Endothelial cell of umbilical vein (primary cell): ENCODE measurements at places on chromosomes 11 and 22. TPM values are rescaled to one million over a fixed set of nuclear protein-coding genes. Genes with fewer than 3 reads are reported as not detected.
A peak's percentile ranks its signal among the peaks of the same experiment; 100 is the strongest.

Gene CALCA
- not detected in 2 replicates for total RNA-seq

Gene FLRT1
- total RNA-seq = not detected in 2 replicates

Gene GLYAT
- not detected in 2 replicates for total RNA-seq

Gene CNTF
- total RNA-seq = 2.9 and 3.3 TPM in 2 replicates

Gene PTPRCAP
- 1.4 TPM in 1 of 2 replicates, not detected in the other for total RNA-seq

Gene RGL4
- total RNA-seq = not detected in 2 replicates

Gene TESMIN
- 3.1 and 6.1 TPM in 2 replicates for total RNA-seq

Gene NLRP10
- not detected in 2 replicates for total RNA-seq

DNA sequence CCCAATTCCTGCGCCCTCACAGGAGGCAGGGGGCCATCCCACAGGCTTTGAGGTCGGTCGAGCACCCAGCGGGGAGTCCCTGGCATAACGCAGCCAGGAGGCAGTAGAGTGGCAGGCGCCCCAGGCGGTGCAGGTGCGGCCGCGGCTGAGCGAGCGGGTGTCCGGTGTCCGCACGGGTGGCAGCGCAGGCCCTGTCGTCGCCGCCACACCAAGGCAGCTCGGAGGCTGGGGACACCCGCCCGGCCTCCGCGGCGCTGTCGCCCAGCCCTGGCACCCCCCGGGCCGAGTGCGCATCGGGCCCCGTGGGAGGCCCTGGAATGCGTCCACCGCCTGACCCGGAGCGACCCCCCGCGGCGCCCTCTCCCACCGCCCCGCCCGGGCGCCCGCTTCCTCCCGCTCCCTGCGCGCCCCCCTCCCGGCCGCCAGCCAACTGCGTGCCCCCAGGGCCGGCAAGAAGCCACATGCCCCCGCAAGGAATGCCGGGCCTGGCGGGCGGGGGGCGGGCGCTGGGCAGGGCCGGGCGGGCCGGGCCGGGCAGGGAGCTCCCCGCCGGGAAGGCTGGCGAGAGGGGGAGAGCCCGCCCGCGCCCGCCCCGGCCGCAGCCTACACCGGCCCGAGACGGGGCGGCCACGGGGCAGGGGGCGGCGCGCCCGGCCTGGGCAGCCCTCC lies 33.9 kb downstream of the PRDM11 start:
- peak; percentile 40 for DNase-seq

- no peak for DNase-seq
These were observed 1240.7 kb downstream of the FAM181B start for GRCh38 chr11:81492923-81493445.

- no peak for DNase-seq
These were observed 42.5 kb upstream of the SMIM38 start for GRCh38 chr11:69113226-69113625.

DNA sequence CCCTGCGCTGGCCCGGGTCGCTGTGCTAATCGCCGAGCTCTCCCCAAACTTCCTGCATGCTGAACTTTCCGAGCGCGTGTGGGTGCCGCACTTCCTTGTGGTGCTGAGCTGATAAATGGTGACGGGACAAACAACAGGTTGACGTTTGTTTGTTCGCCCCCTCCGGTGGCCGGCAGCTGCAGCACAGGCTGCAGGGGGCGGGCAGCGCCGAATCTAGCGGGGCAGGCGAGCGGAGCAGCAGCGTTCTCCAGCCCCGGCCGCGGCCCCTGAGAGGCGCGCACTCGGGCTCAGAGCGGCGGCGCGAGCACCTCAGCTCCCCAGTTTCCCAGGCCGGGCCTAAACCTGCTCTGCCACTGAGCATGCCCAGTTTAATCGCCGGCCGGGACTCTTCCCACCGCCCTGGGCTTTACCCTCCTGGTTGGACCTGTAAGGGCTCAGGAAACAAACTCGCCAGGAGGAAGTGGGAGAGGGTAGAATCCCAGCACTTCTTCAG lies at the start of gene PDGFD:
TSS of gene PDGFD (minus strand) at position 120 of the 493 bp plus-strand sequence.
- peak; percentile 89 for DNase-seq

DNA sequence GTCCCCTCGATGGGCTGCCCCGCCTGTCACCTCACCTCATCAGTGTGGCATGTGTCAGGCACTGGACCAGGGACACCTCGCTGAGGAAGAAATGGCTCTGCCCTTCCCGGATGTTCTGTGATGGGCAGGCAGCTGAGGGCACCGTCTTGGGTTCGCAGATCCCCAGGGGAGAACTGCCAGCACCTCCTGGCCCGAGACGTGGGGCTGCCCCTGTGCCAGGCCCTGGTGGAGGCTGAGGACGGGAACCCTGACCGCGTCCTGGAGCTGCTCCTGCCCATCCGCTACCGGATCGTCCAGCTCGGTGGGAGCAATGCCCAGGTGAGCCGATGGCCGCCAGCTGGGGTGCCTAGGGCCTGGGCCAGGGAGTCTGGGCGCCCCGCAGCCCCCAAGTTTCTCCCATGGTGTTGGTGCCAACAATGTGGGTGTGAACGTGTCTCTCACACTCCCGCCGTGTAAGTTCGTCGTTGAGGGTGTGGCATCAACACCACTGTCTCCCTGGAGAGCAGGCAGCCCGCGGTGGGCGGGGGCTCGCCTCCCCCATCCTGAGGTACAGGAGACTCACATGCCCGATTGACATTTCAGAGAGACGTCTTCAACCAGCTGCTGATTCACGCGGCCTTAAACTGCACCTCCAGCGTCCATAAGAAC lies 7.3 kb upstream of the GTSE1 start:
- no peak for DNase-seq

DNA sequence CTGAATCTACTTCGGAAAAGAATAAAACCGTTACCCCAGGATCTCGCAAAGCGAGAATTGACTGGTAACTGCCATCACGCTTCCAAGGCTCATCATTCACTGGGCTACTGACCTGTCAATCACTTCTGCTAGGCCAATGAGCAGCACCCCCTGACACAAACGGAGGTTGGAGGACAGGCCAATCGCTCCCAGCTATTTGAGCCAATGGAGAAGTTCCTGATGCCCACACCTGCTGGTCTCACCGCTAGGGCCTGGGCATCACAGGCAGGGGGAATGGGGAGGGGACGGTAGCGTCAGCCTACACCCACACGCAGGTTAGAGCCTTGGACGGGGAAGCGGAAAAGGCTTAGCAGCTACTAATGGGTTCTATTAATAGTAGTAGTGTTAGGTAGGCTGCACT lies 56.7 kb upstream of the CHST1 start:
- no peak for DNase-seq

DNA sequence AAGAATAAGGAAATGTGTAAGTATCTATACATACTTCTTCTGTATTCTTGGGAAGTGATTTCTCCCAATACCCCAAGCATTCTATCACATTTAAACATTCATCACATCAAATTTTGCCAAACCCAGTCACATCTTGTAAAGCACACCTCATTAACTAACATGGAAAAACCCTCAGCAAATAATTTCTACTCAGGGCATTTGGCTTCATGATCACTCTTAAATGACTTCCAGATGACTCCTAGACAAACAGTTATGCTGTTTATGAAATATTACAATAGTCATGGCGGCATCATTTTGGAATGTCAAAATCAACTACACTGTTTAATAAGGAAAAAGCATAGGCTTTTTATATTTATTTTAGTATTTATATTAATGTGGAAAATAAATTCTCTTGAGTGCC lies 47.3 kb upstream of the CCDC34 start:
- DNase-seq = no peak

DNA sequence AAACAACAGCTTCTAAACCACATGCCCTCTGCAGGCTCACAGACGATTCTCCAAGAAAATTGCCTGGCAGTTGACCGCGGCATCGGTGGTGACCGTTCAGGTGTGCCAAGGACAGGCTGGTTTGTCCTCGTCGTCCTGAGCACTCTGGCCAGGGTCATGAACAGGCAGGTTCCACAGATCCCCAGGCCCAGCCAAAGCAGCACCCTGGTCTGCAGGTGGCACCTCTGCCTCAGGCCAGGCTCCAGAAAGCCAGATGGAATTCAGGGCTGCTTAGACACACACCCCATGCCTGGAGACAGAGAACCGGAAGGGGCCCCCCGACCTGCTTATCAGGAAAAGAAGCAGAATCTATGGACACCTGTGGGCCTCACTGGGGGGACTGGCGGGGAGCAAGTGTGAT lies 338.7 kb downstream of the BRD1 start:
- DNase-seq = no peak

- DNase-seq = no peak
These were observed 112.0 kb downstream of the PLEKHA7 start for GRCh38 chr11:16902182-16902581.

DNA sequence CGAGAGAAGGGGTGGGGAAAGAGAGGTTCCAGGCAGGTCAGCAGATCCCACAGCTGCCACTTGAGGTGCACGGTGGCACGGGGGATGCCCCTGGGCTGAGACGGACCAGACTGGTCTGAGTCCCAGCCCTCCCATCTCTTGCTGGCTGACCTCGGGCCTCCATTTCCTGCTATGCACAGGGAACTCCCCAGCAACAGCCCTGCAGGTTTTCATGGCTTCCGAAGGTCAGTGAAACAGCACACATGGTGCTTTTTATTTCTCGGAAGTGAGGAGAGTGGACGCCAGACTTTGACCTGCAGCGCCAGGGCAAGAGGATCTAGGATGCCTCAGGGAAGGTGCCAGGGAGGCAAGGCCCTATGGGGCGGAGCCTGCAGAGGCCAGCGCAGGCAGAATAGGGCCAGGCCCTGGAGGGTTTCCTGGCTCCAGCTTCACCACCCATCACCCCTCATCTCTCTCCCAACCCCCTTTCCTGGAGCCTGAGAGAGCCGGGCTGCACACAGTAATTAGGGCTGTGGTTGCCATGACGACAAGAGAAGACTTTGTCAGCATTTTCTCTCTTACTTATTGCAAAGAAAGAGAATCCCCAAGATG lies 29.5 kb downstream of the SLC22A12 start:
- DNase-seq = peak; percentile 20

DNA sequence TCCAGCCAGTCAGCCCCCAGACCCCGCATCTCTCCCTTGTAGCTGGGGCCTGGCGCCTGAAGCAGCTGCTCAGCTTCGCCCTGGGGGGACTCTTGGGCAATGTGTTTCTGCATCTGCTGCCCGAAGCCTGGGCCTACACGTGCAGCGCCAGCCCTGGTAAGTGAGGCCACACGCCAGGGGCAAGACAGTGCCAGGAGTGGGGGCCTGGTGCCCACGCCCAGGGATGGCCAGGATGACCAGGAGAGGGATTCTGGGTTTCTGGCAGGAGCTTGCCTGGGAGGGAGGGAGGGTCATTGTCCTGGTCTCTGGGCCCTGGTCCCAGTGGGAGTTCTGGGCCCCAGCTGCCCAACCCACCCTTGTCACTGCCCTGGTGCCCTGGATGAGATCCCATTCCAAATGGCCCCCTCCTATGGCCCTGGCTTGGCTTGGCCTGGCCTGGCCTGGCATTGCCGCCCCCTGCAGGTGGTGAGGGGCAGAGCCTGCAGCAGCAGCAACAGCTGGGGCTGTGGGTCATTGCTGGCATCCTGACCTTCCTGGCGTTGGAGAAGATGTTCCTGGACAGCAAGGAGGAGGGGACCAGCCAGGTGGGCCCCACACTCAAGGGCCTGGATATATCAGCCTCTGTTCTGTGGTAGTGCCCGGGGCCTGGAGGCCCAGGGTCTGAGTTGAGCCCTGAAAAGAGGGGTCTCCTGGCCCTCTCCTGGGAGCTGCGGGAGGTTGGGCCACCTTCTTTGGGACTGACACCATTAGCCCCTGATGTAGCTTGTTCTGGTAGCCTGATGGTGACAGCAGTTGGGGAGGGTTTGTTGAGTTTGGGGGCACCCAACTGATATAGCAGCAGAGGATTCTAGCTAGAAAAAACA lies 3.7 kb downstream of the SLC39A13 start:
- no peak for DNase-seq

DNA sequence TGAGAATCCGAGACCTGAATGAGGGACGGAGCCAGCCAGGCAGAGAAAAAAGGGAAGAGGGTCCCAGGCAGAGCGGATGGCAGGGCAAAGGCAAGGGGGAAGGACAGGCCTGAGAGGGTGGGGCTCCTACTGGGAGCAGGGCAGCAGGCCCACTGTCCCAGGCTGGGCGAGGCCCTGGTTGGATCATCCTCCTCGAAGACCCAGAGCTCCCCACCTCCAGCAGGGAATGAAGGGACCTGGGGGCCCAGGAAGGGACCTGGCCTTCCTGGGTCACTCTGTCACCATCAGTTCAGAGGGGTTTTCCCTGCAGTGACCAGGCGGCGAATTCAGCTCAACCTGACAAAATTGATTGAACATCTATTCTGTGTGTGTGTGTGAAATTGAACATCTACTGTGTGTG lies 4.0 kb downstream of the CD5 start:
- no peak for DNase-seq

GRCh38 chr11:124817036-124817435 lies 16.8 kb upstream of the MSANTD2 start:
- no peak for DNase-seq

- DNase-seq = no peak
These were observed 84.7 kb downstream of the MAML2 start for GRCh38 chr11:96257972-96258934.

- DNase-seq = peak; percentile 87
These were observed 11.4 kb upstream of the BARX2 start for GRCh38 chr11:129364143-129364654.

- DNase-seq = no peak
These were observed 47.6 kb downstream of the HEPHL1 start for GRCh38 chr11:94068764-94069163.

GRCh38 chr11:37026326-37026725 lies 428.3 kb upstream of the RAG2 start:
- DNase-seq = no peak

DNA sequence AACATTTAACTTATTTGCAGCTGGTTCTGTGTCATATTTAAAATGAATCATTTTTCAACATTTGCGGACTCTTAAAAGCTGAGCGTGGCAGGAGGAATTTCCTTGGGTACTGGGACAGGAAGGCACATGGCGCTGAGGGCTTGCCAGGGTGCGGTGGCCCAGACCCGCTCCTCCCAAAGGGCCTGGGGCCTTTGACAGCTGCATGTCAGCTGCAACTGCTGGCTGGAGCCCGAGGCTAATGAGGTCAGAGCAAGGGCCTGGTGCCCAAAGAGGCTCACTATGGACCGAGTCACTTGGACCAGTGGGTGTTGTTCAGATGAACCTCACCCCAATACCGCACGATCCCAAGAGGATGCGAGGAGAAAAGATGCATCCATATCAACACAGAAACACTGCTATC lies 326.9 kb downstream of the CTTN start:
- no peak for DNase-seq
